ENCODE measurements at places on chromosomes 4 and X.

- DNase-seq: no peak
These were observed 66.0 kb downstream of the AASDH start for GRCh38 chr4:56321251-56321650.

DNA sequence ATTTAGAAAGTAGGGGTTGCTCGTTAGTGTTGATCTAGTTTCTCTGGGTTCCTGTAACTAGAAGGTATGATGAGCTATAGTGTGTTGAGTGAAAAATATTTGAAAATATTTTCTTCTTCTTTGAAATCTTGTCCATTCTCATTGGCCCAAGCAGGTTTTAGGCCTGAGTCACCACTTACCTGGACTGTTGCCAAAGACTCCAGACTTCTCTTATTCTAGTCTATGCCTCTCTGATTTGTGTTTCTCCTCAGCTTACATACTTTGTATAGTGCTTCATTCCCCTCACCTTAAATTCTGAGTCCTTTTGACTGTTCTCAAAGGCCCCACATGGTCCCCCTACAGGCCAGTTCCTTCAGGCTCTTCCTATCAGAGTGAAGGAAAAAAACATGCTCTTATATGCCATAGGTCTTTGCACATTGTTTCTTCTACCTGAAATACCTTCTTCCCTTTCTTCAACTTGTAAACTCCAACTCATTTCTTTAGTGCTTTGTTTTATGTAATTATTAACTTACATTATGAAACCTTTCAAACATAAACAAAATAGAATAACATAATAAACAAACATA lies 258.2 kb downstream of the PPP1R2C start:
- DNase-seq: no peak

- DNase-seq: no peak
These were observed 73.9 kb upstream of the MAP9 start for GRCh38 chr4:155450676-155451075.

DNA sequence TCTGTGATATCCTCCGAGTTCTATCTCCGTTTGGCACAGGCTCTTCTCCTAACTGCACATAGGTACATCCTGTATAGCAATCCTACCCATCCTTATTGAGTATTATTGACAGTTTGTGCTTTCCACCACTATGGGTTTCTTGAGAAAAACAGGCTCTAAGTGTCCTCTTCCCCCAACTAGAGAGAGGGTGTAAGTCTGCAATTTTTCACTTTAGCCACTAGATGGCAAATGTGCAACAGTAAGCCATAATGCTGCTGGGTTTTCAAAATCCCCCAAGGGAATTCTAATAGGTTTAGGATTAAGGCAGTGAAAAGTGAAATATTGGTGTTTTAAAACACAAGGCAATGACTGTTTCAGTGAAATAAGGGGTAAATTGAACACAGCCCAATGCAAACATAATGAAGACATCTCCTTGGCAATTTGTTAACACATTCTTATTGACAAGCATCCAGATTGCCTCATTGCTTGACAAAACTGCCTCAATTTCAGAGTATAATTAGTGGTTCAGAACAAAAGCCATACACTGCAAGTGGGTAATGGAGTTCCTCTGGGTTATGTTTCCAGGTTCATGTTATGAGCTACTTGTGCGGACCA lies 239.0 kb upstream of the HTR2C start:
- DNase-seq: no peak

- no peak for DNase-seq
These were observed 253.4 kb downstream of the MAPK10 start for GRCh38 chr4:86106475-86106874.

DNA sequence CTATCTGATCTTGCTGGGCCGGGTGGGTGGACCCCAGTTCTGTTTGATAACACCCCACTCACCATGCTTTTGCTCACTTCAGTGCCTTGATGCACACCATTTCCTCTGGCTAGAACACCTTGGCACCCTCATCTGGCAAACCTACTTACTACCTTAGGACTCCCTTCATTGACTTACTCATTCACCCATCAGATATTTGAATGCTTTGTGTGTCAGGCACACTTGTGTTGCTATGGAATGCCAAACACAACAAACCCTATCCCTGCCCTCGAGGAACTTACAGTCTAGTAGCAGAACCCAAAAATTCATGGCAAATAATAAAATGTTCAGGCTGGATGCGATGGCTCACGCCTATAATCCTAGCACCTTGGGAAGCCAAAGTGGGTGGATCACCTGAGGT lies 13.9 kb downstream of the CCNG2 start:
- DNase-seq: no peak
